ENCODE measurements at places on chromosomes 5 and 9. TPM values are rescaled to one million over a fixed set of nuclear protein-coding genes. Genes with fewer than 3 reads are reported as not detected.

ALDH7A1 gene
- 32.9 TPM for total RNA-seq

ANXA2R gene
- 2.5 TPM for total RNA-seq

PTPN3 gene
- total RNA-seq, result 4.8 TPM

ZBTB26 gene
- 3.2 TPM for total RNA-seq

AGXT2 gene
- not detected for total RNA-seq

DNA sequence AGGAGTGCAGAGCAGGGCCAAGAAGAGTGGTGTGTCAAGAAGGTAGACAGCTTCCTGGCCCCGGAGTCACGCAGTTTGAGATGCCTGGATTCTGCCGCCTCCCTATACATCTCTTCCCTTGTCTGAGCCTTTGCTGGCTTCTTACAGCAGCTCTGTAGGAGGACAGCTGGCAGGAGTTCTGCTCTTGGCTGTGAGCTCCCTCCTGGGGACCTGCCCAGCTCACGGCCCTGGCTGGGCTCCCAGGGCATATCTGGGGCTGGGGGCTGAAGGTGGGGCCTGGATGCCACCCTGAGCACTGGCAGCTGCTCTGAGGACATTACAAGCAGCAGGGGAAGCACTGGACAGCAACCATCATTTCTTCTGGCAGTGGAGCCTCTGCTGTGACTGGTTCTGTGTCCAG is 786 bp upstream of the TSSK1B start:
- no peak for DNase-seq

- no peak for DNase-seq
Measured at GRCh38 chr5:150106674-150107426, 20.5 kb upstream of the CSF1R start.

DNA sequence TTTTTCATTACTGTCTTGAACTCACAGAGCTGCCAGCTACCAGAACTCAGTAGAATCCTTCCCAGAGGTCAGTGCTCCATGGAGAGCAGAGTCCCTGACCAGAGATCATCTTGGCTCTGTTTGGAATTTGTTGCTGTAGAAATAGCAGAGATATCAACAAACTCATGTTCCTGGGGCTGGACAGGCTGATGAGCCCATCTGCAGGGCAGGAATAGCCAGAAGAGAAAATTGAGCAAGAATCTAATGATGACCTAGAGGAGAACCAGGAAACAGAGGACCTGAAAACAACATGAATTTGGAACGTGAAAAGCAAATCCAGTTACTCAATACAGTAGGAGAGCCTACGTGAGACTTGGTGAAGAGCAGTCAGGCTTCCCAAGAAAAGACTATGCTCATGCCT is 437.8 kb downstream of the PLK2 start:
- DNase-seq, result no peak

DNA sequence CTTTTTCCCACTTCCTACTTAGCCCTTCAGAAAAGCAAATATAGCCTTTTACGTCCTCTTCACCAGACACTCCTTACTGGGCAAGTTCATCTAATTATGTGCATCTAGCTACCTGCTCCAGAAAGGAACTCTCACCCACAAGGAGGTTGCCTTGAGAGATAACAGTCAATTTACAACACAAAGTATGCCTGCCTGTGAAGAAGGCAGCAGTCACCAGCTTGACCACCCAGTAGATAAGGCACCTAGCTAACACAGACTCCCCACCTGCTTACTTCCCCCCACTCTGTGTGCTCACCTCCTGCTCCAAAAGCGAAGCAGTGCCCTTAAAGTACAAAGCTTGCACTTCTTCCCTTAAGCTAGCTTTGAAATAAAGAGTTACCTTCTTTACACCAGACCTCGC is 111.7 kb upstream of the MRPS30 start:
- DNase-seq, result no peak

Data from SJSA1 (cell line).